HL-60 (cell line): ENCODE measurements at places on chromosomes 1 and 21.
A peak's percentile ranks its signal among the peaks of the same experiment; 100 is the strongest.

DNA sequence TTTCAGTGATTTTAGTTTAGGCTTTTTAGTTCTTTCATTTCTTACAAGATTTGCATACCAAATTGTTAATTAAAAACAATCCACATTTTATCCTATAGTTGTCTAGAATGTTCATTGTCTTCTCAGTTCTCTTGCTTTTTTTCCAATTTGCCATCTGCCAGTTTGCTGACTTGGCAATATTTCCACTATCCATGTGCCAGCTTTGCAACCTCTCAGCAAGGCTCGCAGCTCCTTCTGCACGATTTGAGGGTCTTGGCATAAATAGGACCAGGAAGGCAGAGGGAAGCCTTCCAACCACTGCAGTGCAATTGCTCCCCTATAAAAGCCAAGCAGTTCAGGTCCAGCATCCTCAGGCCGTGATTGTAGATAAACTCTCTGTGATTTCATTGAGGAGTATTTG is 306.8 kb upstream of the FMN2 start:
- no peak for DNase-seq

GRCh38 chr1:230747890-230748800 is 957 bp downstream of the CAPN9 start:
- no peak for DNase-seq

GRCh38 chr1:27133991-27134390 is 20.9 kb downstream of the SLC9A1 start:
- no peak for DNase-seq

GRCh38 chr1:55155522-55155921 is 59.6 kb downstream of the USP24 start:
- peak; percentile 49 for DNase-seq

DNA sequence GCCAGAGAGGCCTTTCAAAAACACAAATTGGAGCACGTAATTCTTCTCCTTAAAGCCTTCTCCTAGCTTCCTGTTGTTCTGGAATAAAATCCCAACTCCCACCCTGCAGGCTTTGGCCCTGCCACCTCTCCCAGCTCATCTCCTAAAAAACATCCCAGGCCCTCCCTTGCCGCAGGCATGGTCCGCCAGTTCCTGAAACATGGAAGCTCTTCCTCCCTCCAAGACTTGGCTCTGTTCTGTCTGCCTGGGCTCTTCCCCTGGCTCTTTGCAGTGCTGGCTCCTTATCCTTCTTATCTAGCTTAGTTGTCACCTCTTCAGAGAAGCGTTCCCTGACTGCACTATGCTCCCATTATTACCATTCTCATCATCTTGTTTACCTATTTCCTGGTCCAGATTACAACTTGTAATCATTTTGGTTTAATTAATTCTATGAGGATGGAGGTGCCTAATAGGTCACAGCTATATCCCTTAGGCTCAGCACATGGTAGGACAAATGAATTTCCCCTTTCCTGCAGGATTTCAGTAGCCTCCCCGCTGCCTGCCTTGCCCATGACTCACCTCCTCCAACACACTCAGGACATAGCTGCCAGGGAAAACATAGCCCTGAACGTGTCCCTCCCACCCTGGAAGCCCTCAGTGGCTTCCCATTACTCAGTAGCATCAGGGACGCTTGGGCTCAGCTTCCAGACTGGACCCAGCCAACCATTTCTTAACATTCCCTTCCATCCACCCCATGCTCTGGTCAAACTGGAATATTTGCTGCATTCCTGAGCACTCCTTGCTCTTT is 15.7 kb upstream of the IGSF21 start:
- no peak for DNase-seq
